ENCODE measurements at places on chromosomes 6 and 20.
A peak's percentile ranks its signal among the peaks of the same experiment; 100 is the strongest.

GRCh38 chr6:138692058-138692977, 81.3 kb upstream of the CCDC28A start:
- peak; percentile 48 for DNase-seq

DNA sequence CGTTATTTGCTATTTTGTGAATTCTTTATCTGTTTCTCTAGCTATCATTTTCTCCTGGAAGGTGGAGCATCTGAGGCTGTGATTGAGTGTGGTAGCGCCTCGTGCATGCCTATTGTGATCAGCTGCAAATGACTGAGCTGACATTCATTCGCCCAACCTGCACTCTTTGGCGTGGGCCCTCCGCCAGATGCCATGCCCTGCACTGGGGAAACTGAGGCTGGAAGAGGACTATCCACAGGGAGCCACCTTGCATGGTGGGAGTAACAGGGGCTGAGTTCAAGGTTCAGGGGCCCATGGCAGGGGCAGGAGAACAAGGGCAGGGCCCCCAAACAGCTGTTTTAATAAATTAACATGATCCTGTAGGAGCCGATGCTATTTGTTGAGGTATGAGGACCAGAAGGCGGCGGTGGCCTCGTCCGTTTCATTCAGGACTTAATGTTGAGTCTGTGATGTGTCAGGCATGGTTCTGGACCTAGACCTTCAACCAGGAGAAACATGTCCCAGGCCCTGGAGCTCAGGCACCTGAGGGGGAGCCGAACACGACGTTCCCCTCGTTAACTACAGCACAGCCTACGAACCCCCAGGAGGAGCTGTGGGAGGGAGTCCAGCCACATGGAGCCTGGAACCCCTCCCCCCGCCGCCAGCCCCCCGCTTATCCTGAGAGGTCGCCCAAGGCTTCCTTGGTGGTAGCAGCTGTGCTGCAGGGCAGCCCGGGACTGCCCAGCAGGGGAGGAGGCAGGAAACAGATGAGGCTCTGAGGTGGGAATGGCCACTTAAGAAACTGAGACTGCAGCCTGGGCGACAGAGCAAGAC, 242.9 kb downstream of the CDH4 start:
- DNase-seq, result no peak

DNA sequence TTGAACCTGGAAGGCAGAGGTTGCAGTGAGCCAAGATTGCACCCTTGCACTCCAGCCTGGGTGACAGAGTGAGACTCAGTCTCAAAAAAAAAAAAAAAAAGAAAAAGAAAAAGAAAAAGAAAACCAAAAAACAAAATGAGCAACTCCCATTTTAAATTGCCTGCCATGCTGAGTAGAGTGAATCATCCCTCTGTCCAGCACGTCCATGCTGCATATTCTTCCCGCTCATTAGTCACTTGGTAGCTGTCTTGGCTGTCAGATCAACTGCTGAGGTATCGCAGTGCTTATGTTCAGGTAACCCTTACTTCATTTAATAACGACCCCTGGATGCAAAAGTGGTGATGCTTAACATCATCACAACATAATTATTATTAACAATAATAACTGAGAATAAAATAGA, 72.6 kb upstream of the RNF24 start:
- DNase-seq, result no peak

- no peak for DNase-seq
Observed at GRCh38 chr6:134288538-134289203, 29.2 kb downstream of the SGK1 start.

DNA sequence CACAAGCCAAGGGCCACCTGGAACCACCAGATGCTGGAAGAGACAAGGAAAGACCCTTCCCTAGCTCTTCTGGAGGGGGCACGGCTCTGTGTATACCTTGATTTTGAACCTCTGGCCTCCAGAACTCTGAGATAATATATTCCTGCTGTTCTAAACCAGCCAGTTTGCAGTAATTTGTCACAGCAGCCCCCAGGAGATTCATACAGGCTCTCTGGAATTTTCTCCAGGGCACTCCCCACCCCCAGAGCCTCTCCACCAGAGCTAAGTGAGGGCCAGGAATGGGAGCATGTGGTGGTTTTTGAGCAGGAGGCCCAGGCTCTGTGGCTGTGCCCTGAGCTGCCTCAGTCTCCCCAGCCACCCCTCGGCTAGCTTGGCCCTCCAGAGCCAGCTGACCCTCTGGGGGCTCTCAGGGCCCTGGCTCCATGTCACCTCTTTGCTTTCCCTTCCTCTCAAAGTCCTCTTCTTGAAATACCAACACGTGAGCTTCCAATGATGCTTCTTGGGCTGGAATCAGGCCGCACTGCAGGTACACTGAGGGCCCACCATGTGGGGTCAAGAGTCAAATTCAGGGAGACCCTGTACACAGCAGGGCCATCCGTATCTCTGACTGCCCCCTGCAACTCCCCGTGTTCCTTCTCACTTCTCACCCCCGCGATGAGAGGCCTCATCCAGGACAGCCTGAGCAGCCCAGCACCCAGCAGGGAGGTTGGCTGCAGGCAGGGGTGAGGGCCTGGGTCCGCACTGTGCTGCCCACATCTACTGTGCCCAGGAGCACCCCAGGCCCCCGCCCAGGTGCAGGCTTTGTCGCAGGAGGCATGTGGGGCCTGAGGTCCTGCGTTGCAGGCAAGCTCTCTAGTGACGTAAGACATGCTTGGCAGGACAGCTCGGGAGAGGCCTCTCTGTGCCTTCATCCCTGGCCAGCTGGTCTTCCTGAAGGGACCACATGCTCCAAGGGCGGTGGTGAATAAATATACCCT, 155.5 kb downstream of the ANKRD60 start:
- no peak for DNase-seq

GRCh38 chr6:21748343-21749056, 154.9 kb downstream of the SOX4 start:
- no peak for DNase-seq

DNA sequence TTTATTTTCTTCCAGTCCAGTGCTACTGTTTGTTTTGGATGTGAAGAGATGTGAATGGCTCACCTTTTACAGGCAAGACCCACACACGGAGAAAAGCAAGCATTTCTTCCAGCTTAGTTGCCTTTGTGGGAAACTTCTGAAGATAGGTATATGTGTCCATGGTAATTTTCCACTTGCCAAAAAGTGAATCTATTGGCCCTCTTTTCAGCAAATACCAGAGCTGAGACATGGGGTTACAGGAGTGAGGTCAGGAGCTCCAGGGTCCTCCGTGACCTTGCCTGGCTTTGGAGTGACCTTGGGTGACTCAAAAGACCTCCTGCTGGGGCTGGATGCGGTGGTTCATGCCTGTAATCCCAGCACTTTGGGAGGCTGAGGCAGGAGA, 166.7 kb downstream of the SCML4 start:
- DNase-seq, result no peak

DNA sequence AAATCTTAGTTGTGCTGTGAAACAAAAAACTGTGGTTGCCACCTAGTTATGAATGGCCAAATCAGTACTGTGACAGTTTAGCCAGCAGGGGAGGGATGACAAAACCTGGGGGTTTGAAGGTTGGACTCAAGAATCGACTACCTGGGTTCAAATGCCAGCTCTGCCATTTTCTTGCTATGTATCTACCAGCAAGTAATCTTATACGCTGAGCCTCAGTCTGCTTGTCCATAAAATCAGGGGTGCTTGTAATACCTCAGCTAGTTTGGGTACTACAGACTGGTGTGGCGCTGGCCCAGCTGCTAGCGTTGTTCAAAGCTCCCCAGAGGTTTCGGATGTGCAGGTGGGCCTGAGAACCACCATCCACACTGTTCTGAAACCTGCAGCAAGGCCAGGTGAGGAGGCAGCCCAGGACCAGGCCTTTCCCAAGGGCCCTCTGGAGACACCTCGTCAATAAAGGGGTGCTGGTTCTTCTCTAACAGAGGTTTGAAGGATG, 40.4 kb downstream of the TRAM2 start:
- no peak for DNase-seq

GRCh38 chr20:40868551-40869217, 159.9 kb upstream of the TOP1 start:
- DNase-seq, result peak; percentile 85

DNA sequence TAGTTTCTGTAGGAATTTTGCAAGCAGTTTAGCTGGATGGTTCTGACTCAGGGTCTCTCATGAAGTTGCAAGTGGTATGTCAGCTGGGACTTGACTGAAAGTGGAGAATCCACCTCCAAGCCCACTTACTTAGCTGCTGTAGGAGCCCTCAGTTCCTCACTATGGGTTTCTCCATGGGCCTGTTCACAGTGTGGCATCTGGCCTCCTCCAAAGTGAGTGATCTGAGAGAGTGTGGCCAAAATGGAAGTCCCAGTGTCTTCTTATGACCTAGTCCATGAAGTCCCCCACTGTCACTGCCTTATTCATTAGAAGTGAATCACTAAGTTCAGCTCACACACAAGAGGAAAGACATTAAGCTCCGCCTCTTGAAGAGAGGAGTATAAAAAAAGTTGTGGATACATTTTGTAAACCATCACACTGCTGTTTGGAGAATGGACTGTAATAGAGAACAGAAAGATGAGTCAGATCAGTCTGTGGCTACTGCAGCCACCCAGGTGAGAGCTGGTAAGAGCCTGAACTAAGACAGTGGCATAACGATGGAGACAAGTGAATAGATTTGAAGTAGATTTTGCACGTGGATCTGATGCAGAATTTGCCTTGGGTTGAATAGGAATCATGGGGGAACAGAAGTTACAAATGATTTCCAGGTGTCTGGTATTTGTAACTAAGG, 4.9 kb upstream of the NELFCD start:
- DNase-seq, result no peak
